ENCODE measurements at places on chromosomes 13 and 19.

- DNase-seq, result peak; percentile 67
- no peaks in the 10 kb centered on the region for H3K27me3 ChIP-seq
- peaks cover 5% of the 10 kb centered on the region for H3K4me1 ChIP-seq
- peak overlapping the region; percentile 50 for H3K27ac ChIP-seq
- H3K4me3 ChIP-seq, result no peak overlapping the region
- H3K36me3 ChIP-seq, result peaks cover 18% of the 10 kb centered on the region
These were observed 6.6 kb upstream of the DHDH start for GRCh38 chr19:48926909-48927308.

GRCh38 chr19:2546128-2547032 is 70.5 kb downstream of the GADD45B start:
- peak overlapping the region; percentile 91 for H3K27ac ChIP-seq
- H3K4me1 ChIP-seq, result peaks cover 63% of the 10 kb centered on the region

- no peaks in the 10 kb centered on the region for H3K27me3 ChIP-seq
- H3K36me3 ChIP-seq, result no peaks in the 10 kb centered on the region
- H3K27ac ChIP-seq, result no peak overlapping the region
- H3K4me3 ChIP-seq, result no peak overlapping the region
These were observed 13.9 kb upstream of the SIAH3 start for GRCh38 chr13:45865414-45865813.

GRCh38 chr13:39036212-39036611 is 1.7 kb downstream of the PROSER1 start:
- H3K4me1 ChIP-seq, result peaks cover 34% of the 10 kb centered on the region
- H3K4me3 ChIP-seq, result peak overlapping the region; percentile 82
- no peaks in the 10 kb centered on the region for H3K36me3 ChIP-seq
- H3K27me3 ChIP-seq, result no peaks in the 10 kb centered on the region
- H3K27ac ChIP-seq, result no peak overlapping the region

DNA sequence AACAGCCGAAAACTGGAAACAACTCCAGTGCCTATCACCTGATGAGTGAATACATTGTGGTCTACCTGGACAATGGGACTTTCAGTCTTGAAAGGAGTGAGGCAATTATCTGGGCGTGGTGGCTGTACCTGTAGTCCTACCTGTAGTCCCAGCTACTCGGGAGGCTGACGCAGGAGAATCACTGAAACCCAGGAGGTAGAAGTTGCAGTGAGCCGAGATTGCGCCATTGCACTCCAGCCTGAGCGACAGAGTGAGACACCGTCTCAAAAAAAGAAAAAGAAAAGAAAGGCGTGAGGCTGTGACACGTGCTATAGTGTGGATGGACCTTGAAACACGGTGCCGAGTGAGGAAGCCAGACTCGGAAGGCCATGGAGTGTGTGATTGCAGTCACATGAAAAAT is 4.1 kb upstream of the NTN5 start:
- no peak overlapping the region for H3K4me3 ChIP-seq
- no peaks in the 10 kb centered on the region for H3K27me3 ChIP-seq
- H3K4me1 ChIP-seq, result no peaks in the 10 kb centered on the region
- H3K27ac ChIP-seq, result no peak overlapping the region
- no peaks in the 10 kb centered on the region for H3K36me3 ChIP-seq

- H3K36me3 ChIP-seq, result no peaks in the 10 kb centered on the region
- DNase-seq, result no peak
- H3K27ac ChIP-seq, result no peak overlapping the region
- peaks cover 6% of the 10 kb centered on the region for H3K27me3 ChIP-seq
These were observed 1.7 kb upstream of the PCDH17 start for GRCh38 chr13:57629821-57630235.

DNA sequence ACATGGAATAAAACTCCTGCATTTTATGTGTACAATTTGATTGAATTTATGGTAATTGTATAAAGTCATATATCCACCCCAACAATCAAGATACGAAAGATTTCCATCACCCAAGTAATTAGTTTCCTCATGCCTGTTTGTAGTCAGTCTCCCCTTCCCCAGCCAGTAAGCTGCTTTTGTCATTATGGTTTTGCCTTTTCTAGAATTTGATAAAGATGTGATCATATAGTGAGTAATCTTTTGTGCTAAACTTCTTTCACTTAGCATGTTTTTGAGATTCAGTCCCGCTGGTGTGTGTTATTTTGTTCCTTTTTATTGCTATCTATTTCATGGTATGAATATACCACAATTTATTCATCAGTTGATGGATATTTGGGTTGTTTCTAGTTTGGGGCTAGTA is 16.0 kb downstream of the ITM2B start:
- peaks cover 4% of the 10 kb centered on the region for H3K36me3 ChIP-seq
- no peak overlapping the region for H3K4me3 ChIP-seq
- H3K4me1 ChIP-seq, result peaks cover 48% of the 10 kb centered on the region
- H3K27ac ChIP-seq, result no peak overlapping the region
- DNase-seq, result no peak

DNA sequence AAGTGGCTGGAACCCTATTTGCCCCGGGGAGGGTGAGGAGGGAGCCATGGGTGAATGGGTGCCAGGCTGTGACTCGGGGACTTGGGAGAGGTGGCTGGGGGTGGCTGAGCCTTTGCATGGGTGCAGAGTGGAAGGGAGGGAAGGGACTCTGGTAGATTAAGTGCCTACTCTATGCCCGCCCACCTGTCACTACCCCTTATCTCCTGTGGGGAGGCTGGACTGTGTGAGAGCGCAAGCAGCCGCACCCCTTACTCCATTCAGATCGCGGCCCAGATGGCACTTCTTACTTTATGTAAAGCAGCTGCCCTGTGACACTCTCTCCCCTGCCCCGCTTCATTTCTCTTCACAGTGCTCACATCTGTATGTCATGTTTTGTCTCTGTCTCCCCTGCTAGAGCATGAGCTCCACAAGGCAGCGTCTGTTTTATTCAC is 2.9 kb downstream of the KASH5 start:
- no peak for DNase-seq
- no peaks in the 10 kb centered on the region for H3K27me3 ChIP-seq
- no peak overlapping the region for H3K27ac ChIP-seq
- H3K4me1 ChIP-seq, result no peaks in the 10 kb centered on the region

DNA sequence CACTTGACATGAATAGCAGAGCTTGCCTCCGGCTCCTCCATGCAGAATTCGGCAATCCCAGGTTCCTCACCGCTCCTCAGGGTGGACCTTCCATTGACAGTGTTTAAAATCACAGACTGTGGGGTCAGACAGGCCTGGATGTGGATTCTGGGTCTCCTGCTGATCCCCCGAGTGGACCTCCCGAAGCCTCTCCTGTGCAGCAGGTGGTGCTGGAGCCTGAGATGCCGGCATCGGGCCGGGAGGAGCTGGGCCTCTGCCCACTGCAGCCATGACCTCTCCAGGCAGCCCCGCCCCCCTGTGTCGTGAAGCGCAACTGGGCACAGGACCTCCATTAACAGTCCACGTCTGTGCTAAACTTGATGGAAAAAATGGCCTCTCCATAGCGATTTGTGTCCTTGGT is 10.5 kb upstream of the CDC16 start:
- H3K4me1 ChIP-seq, result no peaks in the 10 kb centered on the region
- H3K4me3 ChIP-seq, result no peak overlapping the region
- no peak overlapping the region for H3K27ac ChIP-seq
- H3K36me3 ChIP-seq, result no peaks in the 10 kb centered on the region

- no peak for DNase-seq
- H3K36me3 ChIP-seq, result no peaks in the 10 kb centered on the region
- H3K27ac ChIP-seq, result no peak overlapping the region
- H3K4me3 ChIP-seq, result no peak overlapping the region
- no peaks in the 10 kb centered on the region for H3K4me1 ChIP-seq
These were observed 248.5 kb downstream of the SLITRK1 start for GRCh38 chr13:83633746-83634145.

- no peak for DNase-seq
- H3K4me3 ChIP-seq, result no peak overlapping the region
- H3K4me1 ChIP-seq, result no peaks in the 10 kb centered on the region
- no peaks in the 10 kb centered on the region for H3K36me3 ChIP-seq
- H3K27ac ChIP-seq, result no peak overlapping the region
- no peaks in the 10 kb centered on the region for H3K27me3 ChIP-seq
These were observed 1.6 kb upstream of the FCGBP start for GRCh38 chr19:39936020-39936419.

DNA sequence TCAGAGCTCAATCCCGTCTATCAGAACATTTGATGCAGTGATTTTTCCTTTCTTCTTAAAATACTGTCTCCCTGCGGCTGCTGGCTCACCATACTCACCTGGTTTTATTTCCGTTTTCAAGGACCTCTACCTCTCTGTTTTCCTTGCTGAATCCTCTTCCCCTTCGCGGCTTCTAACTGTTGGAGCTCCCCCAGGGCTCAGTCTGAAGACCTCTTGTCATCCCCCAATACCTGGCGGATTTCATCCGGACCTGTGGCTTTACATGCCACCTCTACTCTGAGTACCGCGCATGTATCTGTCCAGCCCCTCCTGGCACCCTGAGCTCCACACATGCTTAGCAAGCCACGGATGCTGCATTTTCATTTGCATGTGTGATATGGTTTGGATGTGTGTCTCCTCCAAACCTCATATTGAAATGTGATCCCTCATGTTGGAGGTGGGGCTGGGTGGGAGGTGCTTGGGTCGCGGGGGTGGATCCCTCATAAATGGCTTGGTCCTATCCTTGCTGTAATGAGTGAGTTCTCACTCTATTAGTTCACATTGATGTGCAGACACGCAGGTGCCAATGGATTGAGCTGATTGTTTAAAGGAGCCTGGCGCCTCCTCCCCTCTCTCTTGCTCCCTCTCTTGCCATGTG is 106.2 kb upstream of the LSM14A start:
- no peak for DNase-seq
- no peak overlapping the region for H3K4me3 ChIP-seq
- no peaks in the 10 kb centered on the region for H3K27me3 ChIP-seq
- H3K27ac ChIP-seq, result no peak overlapping the region
- H3K36me3 ChIP-seq, result no peaks in the 10 kb centered on the region

DNA sequence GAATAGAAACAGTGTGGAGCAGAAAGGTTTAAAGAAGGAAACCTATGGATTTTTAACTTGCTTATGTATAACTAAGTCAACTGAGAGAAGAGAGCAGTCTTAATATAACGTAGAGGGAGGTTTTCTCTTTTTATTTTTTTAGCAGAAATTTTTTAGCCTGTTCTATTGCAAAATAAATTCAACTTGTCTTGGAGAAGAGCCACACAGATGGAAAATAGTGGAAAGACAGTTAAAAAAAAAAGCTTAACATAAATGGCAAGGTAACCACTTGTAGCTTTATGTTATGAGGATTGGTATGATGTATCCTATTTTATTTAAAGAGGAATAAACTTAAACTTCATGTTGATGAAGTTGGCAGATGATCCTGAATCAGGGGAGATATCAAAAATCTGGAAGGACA is 312.4 kb downstream of the SHISA2 start:
- no peak overlapping the region for H3K4me3 ChIP-seq
- no peak overlapping the region for H3K27ac ChIP-seq
- H3K4me1 ChIP-seq, result peaks cover 6% of the 10 kb centered on the region
- no peaks in the 10 kb centered on the region for H3K27me3 ChIP-seq
- no peak for DNase-seq
- H3K36me3 ChIP-seq, result no peaks in the 10 kb centered on the region

GRCh38 chr19:6041991-6042481 is 64.1 kb upstream of the RANBP3 start:
- H3K4me3 ChIP-seq, result no peak overlapping the region
- no peaks in the 10 kb centered on the region for H3K4me1 ChIP-seq
- no peaks in the 10 kb centered on the region for H3K27me3 ChIP-seq
- DNase-seq, result no peak

DNA sequence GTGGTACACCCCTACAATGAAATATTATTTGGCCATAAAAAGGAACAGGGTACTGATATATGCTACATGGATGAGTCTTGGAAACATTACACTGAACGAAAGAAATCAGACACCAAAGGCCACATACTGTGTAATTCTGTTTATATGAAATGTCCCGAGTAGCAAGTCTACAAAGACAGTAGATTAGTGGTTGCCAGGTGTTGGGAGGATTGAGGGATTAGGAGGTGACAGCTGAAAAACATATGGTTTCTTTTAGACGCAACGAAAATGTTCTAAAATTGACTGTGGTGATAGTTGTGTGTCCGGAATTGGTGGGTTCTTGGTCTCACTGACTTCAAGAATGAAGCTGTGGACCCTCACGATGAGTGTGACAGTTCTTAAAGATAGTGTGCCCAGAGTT is 35.1 kb downstream of the IL17D start:
- DNase-seq, result no peak
- no peak overlapping the region for H3K4me3 ChIP-seq
- H3K4me1 ChIP-seq, result no peaks in the 10 kb centered on the region
- no peak overlapping the region for H3K27ac ChIP-seq

- H3K4me1 ChIP-seq, result no peaks in the 10 kb centered on the region
- H3K36me3 ChIP-seq, result no peaks in the 10 kb centered on the region
- H3K27ac ChIP-seq, result no peak overlapping the region
- no peaks in the 10 kb centered on the region for H3K27me3 ChIP-seq
- H3K4me3 ChIP-seq, result no peak overlapping the region
These were observed 8.9 kb upstream of the DNMT1 start for GRCh38 chr19:10203686-10204085.

GRCh38 chr19:38055010-38055409 is 148.0 kb downstream of the SIPA1L3 start:
- H3K27ac ChIP-seq, result no peak overlapping the region
- H3K27me3 ChIP-seq, result no peaks in the 10 kb centered on the region
- H3K4me3 ChIP-seq, result no peak overlapping the region
- no peaks in the 10 kb centered on the region for H3K4me1 ChIP-seq

GRCh38 chr13:29621841-29622240 is 26.4 kb upstream of the SLC7A1 start:
- no peaks in the 10 kb centered on the region for H3K4me1 ChIP-seq
- no peaks in the 10 kb centered on the region for H3K27me3 ChIP-seq
- DNase-seq, result no peak

DNA sequence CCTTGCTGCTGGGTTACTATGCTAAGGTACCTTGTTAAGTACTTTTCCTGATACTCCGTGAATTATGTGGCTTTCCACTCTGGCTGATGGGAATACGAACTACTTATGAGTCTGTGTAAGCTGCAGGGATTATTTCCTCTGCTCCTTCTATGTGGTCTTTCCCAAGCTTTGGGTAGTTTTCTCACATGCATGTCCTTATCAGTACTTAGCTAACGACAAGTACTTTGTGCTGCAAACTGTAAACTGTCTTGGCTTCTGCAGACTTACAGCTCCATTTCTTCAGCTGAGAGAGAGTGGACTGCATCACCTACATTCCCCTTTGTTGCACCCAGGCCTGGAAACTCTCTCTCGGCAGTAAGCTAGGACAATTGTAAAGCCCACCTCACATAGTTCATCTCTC is 76.6 kb downstream of the FGF9 start:
- no peaks in the 10 kb centered on the region for H3K36me3 ChIP-seq
- H3K4me3 ChIP-seq, result no peak overlapping the region
- H3K27ac ChIP-seq, result no peak overlapping the region
- H3K4me1 ChIP-seq, result no peaks in the 10 kb centered on the region

DNA sequence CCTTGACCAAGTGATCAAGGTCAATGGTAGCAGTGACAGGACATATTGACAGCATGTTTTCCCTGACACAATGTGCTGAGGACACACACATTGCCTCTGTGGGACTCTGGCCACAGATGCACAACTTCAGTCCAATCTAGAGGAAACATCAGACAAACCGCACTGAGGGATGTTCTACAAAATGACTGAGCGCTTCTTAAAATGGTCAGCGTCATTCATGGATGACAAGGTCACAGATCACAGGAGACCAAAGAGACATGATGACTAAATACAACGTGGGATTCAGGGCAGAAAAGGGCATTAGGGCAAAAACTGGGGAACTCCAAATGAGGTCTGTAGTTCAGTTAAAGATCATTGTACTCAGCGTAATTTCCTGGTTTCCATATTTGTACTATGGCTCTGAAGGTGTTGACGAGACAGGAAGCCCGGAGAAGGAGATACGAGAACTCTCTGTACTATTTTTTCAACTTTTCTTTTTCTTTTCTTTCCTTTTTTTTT is 20.6 kb downstream of the PBX4 start:
- H3K36me3 ChIP-seq, result no peaks in the 10 kb centered on the region
- DNase-seq, result no peak
